NCI-H1694 (cell line): ENCODE measurements at places on chromosomes 7 and 10.

- DNase-seq: no peak
Observed at GRCh38 chr10:12643279-12643678, 293.9 kb downstream of the CAMK1D start.

GRCh38 chr10:131676046-131676799 lies 224.6 kb upstream of the PPP2R2D start:
- DNase-seq: no peak

GRCh38 chr10:35993591-35994515 lies 351.8 kb upstream of the FZD8 start:
- DNase-seq: no peak

DNA sequence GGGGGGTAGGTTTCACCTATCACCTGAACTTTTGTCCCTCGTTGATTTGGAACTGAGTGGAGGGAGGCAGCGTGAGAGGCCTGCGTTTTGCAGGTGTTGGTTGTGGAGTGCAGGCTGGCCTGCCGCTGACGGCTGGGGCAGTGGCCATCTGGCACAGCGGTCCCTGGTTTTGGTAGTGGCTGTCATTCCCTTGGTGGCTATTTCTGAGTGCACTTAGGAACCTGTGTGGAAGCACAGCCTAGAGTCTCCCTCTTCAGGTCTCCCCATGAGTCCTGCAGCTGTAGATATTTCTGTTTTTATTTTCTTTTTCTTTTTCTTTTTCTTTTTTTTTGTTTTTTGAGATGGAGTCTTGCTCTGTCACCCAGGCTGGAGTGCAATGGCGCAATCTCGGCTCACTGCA lies 129.2 kb downstream of the CUL2 start:
- peak; percentile 17 for DNase-seq

GRCh38 chr10:110802551-110803238 lies 69.0 kb upstream of the PDCD4 start:
- peak; percentile 78 for DNase-seq

- DNase-seq: no peak
Observed at GRCh38 chr10:88764110-88764509, 4.3 kb downstream of the LIPN start.

- no peak for DNase-seq
Observed at GRCh38 chr7:75639886-75640190, 98.9 kb downstream of the HIP1 start.

- no peak for DNase-seq
Observed at GRCh38 chr7:110557-111232, 81.7 kb upstream of the FAM20C start.

DNA sequence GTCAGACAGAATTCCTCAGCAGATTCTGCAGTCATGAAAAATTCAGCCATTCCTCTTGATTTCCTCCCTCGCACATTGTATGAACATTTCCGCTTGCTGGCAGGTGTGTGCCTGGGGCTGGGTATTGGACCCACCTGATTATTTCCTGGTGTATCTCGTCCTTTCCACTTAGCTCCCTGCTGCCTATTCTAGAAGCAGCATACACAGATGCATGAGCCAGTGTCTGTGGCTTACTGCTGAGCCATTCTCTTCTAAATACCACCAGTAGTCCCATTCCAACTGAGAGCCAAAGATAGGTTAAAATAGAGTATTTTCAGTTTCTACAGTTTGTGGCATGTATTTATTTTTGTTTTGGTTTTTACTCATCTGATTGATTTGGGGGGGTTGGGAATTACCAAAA lies 270.1 kb upstream of the AKR1E2 start:
- no peak for DNase-seq

DNA sequence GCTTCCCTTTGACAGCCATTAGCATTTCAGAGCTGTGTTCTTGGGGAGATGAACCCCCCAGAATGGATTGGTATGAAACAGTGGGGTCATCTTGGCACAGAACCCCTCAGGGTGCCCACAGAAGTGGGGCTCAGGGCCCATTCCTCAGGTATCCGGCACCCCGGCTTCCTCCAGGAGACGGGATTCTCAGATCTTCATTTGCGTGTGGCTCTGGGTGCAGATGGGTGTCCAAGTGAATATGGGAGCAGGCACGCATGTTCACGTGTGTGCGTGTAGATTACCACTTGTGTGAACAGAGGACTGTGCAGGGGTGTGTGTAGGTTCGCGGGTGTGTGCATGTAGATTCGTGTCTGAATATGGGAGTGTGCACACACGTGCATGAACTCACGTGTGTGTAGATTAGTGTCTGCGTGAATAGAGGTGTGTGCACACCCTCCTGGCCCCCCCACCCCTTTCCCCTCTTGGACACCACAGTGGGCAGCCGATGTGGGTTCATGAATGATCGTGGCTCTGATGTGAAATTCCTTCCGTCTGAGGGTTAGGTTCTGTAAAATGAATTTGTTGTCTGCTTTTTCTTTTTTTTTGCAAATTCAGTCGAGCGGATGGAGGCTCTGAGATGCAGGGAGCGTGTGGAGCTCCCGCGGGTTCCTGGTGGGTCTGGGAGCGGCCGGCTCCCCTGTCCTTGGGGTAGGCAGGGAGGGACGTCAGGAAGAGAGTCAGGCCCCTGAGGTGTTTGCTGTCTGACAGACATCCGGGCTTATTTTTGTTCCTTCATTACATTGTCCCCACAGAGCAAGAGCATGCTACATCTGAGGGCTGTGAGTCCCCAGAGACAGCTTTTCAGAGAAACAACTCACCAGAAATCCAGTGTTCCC lies 7.4 kb downstream of the ELFN1 start:
- DNase-seq: no peak

- no peak for DNase-seq
Observed at GRCh38 chr7:77208416-77208815, 8.8 kb upstream of the FGL2 start.

DNA sequence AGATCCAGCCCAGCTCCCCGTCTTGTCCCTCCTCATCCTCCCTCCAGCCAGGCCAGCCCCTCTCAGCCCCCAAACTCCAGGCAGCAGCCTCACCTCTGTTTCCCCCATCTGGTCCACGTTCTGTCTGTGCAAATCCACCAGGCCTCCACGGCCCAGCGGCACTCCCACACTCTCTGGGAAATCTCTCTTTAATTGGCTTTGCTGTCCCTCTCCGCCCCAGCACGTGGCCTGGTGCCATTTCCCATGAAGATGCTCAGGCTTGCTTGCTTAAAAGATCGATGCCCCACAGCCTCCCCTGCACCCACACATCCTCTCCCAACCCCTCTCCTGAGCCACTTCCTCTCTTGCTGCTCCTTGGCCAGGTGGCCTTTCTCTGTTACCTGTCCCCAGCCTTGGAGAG lies 39.3 kb downstream of the PRF1 start:
- DNase-seq: no peak

- no peak for DNase-seq
Observed at GRCh38 chr10:5490032-5490431, 9.3 kb downstream of the CALML5 start.

DNA sequence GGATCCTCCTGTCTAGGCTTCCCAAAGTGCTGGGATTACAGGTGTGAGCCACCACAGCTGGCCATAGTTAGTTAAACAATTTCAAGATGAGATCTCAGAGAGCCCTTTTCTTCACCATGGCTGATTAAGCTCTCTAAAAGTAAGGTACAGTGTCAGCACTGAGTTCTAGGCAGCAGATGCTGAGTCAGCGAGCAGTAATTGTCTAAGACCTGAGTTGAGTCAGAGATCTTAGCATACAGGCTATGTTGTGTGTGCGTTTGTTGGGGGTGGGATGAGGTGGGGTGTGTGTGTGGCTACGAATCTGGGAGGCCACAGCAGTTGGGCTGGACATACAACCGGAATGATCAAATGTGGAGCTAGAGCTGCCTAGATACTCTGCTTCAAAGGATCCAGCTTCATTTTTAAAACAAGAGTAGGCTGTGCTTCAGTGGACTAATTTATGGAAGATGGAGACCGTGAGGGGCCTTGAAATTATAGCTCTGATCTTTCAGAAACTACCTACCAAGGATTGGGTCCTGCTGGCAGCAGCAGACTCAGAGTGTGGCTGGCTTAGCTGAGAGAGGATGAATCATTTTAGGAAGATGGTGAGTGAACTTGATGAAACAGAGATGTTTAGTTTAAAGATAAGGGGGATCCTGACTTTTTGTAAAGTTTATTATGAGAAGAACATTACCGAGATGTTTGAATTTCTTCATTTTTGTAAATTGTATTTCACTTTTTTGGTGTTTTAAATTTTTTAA lies 17.5 kb upstream of the MTPN start:
- DNase-seq: no peak

DNA sequence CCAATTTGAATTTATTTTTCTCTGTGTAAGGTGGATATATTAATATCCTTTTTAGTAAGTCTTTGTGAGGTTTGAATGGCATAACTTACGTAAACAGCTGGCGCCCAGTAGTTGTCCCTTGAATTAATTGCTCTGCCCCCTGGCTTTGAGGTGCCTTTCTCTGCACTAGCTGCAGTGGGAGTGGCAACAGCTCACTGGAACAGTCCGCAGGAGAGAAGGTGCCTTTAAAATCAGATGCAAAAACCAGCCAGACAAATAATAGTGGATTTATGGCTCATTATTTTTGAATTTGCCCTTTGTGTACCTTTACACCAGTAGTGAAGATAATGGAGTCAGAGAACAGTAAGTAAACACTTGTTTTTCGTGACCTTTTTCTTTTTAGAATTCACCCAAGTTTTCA lies 11.8 kb downstream of the FERD3L start:
- DNase-seq: no peak

DNA sequence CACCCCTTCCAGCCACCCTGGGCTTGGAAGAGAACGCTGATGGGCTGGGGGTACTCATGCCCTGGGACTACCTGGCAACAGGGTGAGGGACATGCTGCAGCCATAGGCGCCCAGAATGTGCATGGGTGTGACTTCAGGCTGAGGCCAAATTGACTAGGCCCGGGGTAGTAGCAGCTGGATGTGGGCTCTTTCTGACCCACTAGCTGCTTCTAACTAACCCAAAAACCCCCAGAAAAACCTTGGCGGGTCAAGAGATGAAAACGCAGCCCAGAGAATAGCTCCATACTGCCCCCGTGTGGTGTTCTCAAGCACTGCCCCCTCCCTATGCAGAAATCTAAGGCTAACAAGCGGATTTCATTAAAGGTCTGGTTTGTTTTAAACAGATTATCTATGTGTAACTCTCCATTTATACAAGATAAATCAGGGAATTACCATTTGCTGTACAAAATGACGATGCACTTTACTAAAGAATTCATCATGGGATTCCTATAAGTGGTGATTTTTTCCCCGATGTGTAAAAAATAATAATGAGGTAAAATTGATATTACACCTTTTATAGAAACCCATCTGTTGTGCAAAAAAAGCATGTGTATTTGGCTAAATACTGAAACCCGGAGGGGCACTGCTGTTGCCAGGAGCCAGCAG lies 4.2 kb downstream of the SMARCD3 start:
- DNase-seq: peak; percentile 90

GRCh38 chr7:117679120-117679519 lies 194.1 kb downstream of the CTTNBP2 start:
- no peak for DNase-seq

GRCh38 chr10:2908851-2909630 lies 158.3 kb upstream of the PFKP start:
- DNase-seq: no peak

DNA sequence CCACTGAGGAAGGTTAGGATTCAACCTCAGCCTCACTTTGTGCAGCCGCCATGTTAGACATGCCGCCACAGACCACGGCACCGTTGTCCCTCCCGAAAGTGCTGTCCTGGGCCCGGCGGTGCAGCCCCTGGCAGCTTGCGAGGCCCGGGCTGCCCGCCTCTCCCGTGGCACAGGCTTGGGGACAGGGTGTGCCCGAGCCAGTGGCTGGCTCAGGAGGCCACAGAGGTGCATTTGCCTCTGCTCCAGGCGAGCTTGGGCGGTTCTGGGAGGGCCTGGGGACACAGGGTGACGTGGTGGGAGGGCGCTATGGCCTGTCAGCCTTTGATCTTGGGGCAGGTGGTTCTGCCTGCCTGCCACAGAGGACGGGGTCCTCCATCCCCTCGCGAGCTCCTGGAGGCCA lies 41.1 kb downstream of the NKX6-2 start:
- no peak for DNase-seq

DNA sequence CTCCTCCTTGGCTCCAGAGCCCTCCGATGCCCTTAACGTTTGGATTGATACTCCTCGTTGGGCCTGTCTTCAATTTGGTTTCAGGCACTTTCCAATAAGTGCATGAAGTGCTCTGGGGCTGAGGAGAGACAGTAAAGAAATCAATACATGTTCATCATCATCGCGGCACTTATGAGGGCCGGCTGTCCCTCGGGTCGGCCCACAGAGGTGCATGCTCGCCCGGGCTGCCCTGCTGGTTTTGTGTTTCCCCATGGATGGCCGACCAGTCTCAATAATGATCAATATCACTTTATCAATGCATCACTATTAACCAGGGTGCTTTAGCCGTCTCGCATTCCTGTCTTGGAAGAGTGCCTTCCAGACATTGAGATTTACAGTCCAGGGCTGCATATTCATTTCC lies 154.2 kb downstream of the EBF3 start:
- no peak for DNase-seq

DNA sequence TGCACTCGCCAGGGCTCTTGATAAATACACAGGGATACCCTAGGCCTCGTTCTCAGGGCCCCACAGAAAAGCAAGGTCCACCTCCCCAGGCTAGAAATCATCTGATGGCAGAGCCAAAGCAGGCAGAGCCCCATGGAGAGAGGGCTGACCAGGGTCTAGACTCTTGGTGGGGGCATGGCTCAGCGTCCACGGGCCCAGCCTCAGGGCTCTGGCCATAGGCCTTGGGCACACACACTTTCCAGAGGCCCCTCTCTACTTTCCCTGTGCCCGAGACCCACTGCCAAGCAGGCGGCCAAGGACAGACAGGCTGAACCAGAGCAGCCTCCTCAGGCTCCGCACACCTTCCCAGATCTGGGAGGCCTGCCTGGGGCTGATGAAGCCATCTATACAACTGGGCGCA lies 64.8 kb downstream of the FAM53B start:
- no peak for DNase-seq

GRCh38 chr10:2791774-2792443 lies 275.4 kb upstream of the PFKP start:
- no peak for DNase-seq

DNA sequence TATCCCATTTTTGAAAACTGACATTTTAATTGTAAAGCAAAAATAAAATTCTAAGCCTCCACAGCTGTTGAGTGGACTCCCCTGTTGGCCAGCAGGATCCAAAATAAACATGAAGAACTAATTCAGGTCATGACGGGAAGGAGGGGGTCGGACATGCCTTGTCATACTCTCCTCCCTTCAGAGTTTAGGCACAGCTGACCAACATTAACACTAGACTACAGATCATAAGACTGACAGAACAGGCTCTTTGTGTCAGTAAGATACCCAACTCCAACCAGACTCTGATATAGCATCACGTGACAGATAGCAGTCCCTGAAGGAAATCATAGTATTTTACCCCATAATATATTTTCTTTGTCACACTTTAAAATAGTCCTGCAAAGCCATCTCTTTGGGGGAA lies 20.9 kb upstream of the ZNF12 start:
- DNase-seq: no peak

GRCh38 chr10:12733271-12733670 lies 268.2 kb downstream of the CCDC3 start:
- DNase-seq: no peak

GRCh38 chr7:90889644-90890043 lies 293.5 kb downstream of the CDK14 start:
- no peak for DNase-seq

- no peak for DNase-seq
Observed at GRCh38 chr7:114155116-114156110, 236.6 kb upstream of the PPP1R3A start.

- no peak for DNase-seq
Observed at GRCh38 chr10:86654411-86655172, at the start of gene OPN4. Gene OPN4, plus strand, starts transcription at chr10:86654547. Its CDS starts 237 bp downstream, at chr10:86654784.
